AG04449 (cell line): ENCODE measurements at places on chromosomes 6 and 20.

GRCh38 chr20:967796-968742 is 34.0 kb downstream of the RSPO4 start:
- no peak for DNase-seq

- DNase-seq: no peak
Measured at GRCh38 chr20:2932498-2932897, 59.2 kb downstream of the PTPRA start.

DNA sequence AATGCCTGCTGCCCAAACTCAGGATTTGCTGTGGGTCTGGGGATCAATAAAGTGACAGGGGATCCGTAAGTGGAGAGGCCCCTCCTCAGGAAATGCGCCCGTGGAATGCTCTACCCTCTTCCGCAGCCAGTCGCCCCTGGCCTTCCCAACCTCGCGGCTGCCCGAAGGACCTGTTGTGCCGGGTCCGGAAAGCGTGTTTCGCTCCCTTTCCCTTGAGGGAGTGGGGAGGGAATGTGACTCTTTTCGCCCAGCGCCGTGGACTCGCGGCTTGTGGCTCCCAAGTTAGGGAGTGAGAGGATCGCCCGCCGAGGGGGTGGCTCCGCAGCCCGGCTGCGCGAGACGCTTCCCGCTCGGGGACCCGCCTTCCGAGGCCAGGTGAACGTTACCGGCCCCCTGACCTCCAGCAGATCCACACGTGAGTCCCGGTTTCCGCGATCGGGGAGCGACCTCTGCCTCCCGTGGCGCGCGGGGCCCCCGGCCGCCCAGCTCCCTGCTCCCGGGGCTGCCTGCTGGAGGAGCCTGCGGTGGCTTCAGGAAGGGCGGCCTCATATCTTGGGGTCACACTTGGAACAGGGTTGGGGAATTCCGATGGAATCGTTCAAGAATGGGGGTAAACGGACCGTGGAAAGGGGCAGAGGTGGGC is 666 bp downstream of the TPD52L1 start:
- no peak for DNase-seq

DNA sequence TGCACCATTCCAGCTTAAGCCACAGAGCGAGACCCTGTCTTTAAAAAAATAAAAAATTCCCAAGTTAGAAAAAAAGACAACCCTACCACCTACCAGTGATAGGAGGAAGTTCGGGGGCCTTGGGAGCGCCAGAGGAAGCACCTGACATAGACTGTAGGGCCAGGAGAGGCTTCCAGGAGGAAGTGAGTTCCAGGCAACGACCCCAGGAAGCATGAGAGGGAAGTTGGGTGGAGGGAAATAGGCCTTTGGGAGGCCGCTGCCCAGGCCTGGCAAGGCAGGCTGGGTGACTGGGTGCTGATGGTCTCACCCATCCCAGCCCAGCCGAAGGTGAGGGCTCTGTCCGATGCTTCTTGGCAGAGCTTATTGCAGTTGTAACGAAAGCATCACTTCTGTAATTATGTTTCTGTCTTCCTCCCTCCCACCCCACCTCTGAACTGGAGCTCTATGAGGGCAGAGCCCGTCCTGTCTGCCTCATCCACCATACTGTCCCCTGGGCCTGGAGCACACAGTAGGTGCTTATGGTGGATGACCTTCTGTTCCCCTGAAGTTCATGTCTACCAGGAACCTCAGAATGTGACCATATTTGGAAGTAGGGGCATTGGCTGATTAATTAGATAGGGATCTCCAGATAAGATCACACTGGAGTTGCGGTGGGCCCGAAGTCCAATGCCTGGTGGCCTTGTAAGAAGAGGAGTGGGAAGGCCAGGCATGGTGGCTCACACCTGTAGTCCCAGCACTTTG is 54.1 kb downstream of the UBE2V1 start:
- DNase-seq: no peak

DNA sequence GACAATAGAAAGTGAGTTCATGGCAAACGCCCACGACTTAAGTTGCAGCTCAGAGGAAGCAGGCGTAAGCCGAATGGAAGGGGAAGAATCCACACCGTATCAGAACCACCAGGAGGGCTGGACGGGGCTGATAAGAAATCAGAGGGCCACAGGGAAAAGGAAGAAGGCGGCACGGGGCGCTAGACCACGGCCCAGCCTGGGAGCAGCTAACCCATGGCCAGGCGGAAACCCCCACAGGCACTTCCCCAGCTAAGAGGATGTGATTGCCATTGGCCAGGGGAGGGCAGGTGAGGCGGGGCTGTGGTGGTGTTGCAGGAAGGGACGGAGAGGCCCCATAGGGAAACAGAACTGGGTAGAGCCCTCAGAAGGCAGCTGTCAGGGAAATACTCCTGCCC is 174.0 kb upstream of the AFDN start:
- no peak for DNase-seq

DNA sequence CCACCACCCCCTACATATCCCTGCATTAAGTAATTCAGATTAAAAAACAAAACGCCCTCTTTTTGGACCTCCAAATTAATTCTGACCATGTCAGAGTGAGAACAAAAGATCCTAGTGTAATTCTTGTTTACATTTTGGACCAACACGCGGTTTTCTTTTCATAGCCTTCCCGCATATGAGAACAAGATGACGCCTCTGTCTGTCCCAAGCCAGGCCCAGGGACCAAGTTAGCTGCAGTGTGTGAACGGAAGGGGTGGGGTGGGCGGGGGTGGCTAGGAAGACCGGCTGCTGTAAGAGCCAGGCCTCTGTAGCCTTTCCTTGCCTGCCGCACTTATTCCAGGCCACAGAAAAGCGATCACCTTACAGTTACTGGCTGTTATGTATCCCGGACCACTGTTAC is 68.0 kb downstream of the PLCG1 start:
- DNase-seq: no peak

- DNase-seq: no peak
Measured at GRCh38 chr20:53652090-53652858, 58.6 kb upstream of the ZNF217 start.

- DNase-seq: no peak
Measured at GRCh38 chr6:3326184-3326971, 67.6 kb downstream of the PSMG4 start.

DNA sequence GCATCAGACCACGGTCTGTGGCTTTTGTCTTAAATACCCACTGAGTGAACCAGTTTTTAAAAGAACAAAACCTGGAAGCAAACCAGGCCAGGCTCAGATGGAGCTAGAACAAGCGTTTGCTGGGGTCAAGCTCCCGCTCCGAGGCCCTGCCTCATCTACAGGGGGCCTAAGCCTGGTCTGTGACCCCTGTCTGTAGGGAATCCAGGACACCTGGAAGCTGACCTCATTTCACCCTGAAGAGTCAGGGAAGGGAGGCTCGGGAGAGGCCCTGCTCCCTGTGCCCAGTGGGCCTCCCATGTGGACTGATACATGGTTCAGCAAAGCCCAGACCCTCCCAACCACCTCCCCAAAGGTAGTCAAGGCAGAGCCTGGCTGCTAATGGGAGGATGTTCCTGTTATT is 26.8 kb upstream of the DLGAP4 start:
- no peak for DNase-seq

DNA sequence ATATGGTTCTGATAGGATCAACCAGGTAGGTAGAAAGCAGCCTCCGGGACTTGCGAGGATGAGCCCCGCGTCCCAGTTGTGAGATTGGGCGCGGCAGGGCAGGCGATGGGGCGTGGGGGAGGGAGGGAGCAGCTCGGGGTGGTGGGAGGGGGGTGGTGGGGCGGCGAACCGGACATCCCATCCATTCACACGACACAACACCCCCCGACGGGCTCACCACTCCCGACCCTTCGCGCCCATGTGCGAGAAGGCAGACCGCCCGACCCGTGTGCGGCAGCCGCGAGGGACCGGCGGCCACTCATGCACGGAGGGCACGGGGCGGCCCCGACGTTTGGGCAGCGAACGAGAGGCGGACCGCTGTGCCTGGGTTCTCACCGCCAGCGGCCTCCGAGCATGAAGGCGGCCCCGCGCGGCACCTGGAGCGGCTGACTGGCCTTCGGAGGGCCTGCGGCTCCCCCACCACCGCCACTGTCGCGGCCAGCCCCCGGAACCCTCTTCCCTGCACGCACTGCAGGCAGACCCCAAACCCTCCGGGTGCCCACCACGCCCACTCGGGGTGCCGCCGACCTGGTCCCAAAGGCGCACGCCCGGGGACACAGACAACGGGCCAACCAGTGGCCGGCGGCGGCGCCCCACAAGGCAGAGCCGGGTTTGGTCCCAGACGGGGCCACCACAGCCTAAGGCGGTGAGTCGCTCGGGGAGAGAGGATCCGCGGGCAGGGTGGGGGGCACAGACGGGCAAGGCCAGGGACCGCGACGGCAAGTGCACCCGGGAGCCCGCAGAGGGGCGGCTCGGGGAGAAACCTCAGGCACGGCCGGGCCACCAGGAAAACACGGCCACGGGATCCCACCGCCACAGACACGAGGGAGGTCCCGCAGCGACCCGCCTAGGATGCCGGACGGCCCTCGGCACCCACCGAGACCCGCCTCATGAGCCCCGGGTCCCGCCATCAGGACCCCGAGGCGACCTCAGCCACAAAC is 769.2 kb upstream of the DEFB115 start:
- DNase-seq: no peak

- no peak for DNase-seq
Measured at GRCh38 chr6:56618050-56618449, 24.6 kb downstream of the DST start.
